Activated naive CD4-positive, alpha-beta T cell treated with anti-CD3 and anti-CD28 coated beads, Interleukin-2, amount 50 U/mL, for 72 hours (primary cell): ENCODE measurements at places on chromosomes 16 and 17.

- DNase-seq = no peak
These were observed 43.4 kb downstream of the FBXL20 start for GRCh38 chr17:39357986-39358385.

DNA sequence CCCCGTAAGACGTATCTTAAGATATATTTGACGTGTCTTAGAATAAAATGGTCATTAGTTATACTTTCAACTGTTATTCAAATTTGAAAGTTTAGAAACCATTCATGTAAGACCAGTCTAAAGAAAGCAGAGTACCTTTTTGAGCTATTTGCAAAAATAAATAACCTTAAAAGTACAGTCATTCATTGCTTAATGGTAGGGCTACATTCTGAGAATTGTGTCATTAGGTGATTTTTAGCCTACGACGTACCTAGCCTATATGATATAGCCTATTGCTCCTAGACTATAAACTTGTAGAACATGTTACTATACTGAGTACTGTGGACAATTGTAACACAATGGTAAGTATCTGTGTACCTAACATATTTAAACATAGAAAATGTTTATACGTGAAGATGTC, 139.2 kb downstream of the PHKB start:
- no peak for DNase-seq

DNA sequence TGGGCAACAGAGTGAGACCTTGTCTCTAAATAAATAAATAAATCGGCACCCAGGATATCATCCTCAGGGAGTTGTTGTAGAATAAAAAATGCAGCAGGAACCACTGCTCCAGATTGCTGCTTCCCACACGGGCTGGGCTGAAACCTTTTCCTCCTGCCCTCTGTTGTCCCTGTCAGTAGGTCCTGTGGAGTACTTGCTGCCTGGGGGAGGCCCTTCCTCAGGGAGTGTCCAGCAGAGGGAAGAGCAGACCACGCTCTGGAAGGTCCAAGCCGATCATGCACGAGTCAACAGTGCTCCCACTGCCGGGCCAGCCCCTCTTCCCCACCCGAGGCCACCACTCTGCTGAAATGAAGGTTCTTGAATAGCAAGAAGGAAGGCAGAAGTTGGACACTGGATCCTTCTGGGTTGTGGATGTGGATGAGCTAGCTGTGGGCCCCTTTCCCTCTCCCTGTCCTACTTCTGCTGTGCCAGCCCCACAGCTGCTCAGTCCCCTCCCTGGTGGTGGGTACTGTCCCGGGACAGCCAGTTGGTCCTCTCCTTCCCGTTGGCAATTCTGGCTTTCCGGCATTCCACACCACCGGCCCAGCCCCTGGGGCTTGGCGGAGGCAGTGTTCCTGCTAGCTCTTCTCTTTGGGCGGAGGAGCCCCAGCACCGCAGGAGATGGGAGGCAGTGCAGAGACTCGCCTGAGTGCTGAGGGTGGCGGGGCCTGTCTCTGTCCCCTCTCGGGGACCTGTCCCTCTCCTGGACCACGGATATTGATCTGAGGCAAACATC, 10.8 kb downstream of the CDK5R1 start:
- no peak for DNase-seq

DNA sequence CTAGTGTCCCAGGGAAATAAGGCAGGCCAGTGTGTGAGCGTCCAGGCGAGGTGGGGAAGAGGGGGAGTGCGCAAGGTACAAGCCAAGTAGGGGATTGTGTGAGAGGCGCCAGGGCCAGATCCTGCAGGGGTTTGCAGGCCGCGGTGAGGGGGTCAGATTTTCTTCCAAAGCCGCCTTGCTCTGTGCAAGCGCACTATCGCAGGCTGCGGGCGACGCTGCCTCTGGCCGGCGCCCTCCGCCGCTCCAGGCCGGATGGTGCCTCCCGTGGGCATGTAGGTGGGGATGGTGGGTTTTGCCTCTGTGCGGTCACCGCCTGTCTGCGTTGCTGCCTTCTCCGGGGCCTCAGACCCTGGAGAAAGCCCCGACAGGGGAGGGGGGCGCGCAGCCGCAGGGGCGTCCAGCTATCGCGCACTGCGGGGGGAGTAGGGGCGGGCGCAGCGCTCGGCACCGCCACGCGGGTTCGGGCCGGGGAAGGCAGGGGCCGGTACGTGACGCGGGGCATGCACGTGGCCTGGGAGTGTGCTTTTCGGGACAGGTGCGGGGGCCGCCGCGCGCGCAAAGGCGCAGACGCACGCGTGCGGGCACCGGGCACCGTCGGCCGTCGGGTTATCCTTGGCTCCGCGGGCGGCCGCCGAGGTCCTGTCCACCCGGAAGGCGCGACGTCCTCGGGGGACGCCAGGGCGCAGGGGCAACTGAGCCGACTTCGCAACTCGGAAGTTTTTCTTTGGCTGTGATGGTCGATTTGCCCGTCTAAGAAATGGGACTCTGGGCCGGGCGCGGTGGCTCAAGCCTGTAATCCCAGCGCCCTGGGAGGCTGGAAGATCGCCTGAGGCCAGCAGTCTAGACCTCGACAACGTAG, 1.1 kb upstream of the HAPSTR1 start:
- peak; percentile 73 for DNase-seq

GRCh38 chr16:72530434-72530833, 358.5 kb upstream of the PMFBP1 start:
- no peak for DNase-seq

DNA sequence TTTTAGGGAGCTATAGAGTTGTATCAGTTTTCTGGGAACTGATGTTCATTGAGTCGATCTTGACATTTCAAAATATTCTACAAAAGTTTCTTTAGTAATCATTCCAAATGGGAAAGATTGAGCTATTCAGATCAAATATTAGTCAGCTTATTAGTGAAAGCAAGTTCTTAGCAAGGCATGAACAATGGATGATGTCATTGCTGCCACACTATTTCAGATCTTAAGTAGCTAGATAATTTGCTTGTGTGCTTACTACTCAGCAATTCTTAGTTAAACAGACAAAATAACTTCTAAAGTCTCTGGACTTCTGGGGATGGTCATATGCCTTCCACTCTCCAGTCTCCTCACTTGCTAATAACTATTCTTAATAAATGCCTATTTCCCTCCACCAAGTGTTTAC, 69.0 kb upstream of the CDH8 start:
- DNase-seq = no peak

GRCh38 chr16:79797486-79797885, 196.9 kb upstream of the MAF start:
- DNase-seq = no peak

DNA sequence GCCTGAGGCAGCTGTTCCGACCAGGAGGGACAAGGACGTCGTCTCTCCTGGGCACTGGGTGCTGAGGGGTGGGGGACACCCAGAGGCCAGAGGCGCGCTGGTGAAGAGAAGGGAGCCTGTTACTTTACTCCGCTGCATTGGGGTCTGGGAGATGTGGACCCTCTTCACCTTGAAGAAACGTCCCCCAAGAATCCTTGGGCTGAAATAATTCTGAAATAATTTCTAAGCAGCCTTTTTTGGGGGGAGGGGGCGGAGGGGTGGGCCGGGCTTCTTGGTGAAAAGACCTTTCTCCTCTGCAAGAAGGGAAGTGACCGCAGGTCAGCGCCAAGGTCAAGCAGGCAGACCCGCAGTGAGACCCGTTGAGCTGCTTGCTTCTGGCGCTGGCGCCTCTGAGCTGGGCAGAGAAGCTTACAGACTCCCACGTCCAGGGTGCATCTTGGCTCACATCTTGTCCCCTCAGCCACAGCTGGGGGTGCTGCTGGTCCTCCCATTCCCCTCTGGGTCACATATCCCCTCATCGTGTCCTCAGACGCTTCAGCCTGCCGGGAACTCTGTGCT, 1.1 kb downstream of the SYT17 start:
- no peak for DNase-seq

- no peak for DNase-seq
These were observed 33.8 kb upstream of the CLEC18A start for GRCh38 chr16:69917311-69917710.

- DNase-seq = no peak
These were observed 2.5 kb upstream of the PRR29 start for GRCh38 chr17:63995626-63996025.

GRCh38 chr17:71494062-71494855, 626.6 kb upstream of the SOX9 start:
- DNase-seq = no peak

GRCh38 chr16:3578610-3579551, 1.7 kb upstream of the NLRC3 start:
- peak; percentile 83 for DNase-seq

DNA sequence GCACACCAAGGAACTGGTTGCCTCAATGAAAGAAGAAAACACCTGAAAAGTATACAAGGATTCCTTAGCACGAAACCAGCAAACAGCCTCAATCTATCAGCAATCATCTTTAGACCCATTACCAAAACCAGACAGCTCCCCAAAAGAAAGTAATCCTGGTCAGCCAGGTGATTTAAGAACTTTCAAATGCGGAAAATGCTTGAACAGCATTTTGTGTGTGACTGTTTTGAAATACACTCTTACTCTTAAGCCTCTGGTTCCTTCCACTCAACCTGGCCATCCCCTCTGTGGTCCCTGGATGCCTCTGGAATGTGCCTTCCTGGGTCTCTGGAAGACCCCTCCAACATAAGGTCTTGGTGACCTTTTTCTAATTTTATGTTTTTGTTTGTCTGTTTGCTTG, 70.5 kb upstream of the NOG start:
- DNase-seq = no peak

DNA sequence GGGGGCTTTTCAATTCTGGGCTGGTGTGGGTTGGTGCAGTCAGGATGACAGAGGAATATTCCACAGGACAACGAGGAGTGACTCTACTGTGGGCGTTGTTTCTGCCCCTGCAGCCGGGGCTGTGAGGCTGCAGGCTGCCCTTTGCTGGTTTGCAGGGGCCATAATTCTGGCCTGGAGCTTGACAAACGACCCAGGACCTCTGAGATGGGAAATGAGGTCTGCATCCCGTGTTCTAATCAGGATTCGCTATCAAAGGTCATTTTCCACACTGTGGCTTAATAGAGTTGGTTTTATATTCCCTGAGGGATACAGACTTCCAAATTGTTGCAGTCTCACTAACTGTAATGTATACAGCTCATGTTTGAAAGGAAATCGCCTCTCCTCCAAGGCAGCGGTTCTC, 180.9 kb downstream of the RPTOR start:
- no peak for DNase-seq

DNA sequence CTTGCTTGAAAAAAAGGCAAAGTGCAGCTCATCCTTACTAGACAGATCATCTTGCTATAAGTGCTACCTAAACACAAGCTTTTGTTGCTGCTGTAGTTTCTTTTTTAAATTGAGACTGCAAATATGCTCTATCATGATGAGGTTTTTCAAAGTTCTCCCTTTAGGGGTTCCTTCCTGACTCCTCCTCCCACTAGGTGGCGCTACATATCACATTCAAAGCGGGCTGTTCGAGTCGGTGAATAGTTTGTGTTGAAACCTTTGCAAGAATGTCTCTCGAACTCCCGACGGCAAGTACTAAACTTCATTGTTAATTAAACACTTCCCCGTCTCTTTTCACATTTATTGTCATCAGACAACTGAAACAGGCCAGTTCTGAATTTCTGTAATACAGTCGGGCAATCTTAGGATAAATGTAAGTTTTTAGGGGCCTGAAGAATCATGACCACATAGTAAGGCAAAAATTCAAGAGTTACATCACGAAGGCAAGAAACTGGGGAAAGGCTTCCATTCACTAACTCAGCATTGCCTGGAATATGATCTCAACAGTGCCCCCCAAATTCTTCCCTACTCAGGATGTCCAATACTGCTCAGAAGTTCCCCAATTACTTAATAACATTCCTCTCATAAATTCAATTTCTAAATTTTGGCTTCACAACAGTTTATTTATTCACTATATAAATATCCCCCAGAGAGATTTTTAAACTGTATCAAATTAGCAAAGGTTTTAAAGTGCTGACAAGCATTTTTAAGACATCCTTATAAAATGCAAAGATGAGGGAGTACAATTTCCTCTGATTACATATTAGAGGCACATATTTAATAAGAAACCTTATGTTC, 6.7 kb downstream of the HS3ST3A1 start:
- DNase-seq = peak; percentile 62

DNA sequence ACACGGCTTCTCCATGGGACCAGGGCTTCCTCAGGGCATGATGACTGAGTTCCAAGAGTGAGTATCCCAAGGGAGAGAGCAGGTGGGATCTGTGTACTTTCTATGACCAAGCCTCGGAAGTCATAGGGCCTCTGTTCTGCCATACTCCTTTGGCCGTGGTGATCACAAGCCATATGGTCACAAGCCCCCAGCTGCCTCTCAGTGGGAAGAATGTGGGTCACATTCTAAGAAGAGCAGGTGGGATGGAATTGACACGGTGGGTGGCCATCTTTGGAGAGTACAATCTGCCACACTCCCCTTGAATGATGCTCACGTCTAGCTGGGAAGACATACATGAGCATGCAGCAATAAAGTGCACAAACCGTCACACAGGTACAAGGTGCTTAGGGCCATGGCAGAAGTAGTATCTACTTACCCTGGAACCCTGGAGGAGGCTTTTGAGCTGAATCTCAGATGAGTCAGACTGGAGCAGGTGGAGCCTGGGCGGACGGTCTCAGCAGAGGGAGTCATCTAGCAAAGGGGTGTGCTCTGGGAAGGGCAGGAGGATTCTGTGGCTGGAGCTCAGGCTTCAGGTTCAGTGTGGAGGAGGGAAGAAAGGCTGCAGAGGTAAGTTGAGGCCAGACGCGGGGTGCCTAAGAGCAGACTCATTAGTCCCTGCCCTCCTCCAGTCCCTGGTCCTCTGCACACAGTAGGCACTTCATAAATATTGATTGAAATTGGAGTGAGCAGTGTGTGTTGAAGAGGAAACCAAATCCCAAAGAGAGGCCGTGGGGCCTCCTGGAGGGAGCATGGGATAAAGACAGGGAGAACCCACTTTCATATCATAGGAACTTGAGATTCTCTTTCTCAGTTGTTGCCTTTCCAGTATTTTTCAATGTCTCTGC, 26.6 kb downstream of the GOSR2 start:
- DNase-seq = no peak

DNA sequence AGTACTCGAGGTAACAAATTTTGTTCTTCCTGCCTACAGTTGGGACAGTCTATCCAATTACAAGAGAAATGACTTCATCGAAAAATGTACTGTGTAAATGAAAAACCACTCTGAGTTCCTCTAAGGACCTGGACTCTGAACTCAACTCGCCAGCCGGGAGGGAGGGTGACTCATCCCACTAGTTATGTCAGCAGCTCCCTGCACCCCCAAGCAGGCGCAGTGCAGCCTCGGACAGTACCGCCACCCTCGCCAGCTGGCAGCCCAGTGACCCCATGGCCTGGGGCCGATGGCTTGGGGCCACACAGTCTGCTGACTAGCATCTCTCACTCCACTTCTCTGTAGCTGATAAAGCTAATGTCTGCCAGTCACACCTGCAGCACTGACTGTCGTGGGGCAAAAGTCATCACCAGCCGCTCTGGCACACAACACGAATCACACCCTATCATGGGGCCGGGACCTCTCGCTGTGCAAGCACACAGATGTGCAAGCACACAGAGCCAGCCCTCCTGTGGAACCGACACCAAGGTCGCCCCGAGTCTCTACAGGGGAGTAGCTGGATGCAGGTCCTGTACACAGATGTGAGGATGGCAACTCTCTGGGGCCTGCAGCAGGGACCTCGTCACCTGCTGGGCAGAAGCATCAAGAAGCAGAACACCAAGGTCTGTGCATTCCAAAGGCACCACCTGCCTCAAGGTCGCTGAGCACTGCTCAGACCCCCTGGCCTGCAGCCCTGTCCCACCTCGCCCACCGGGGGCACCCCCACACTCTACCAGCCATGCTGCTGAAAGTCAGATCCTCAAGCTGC, 5.7 kb downstream of the CSNK1D start:
- DNase-seq = no peak

GRCh38 chr17:49776551-49777300, 11.8 kb upstream of the KAT7 start:
- DNase-seq = no peak

GRCh38 chr17:49497148-49498028, 2.3 kb downstream of the NGFR start:
- no peak for DNase-seq
